Stimulated activated CD8-positive, alpha-beta memory T cell treated with anti-CD3 and anti-CD28 coated beads, Interleukin-7, amount 100 ng/mL, for 4 hours (primary cell): ENCODE measurements at places on chromosomes 1 and 21.

DNA sequence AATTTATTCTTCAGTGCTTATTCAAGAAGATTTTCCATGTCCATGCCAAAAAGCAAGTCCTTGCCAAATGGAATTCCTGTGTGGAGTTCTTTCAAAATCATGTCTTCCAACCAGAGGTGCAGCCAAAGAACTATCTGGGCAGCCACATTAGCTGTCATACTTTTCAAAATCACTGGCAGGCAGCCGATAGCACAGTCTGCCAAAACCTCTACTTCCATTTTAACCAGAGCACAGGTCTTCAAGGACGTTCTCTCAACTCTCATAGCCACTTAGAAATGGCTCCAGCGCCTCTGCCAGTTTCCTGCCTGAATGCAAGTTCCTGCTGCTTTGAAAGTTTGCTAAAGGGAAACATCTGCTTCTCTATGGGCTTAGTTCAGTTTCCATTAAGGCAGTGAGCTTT lies 975.7 kb upstream of the ADGRL4 start:
- DNase-seq: no peak

DNA sequence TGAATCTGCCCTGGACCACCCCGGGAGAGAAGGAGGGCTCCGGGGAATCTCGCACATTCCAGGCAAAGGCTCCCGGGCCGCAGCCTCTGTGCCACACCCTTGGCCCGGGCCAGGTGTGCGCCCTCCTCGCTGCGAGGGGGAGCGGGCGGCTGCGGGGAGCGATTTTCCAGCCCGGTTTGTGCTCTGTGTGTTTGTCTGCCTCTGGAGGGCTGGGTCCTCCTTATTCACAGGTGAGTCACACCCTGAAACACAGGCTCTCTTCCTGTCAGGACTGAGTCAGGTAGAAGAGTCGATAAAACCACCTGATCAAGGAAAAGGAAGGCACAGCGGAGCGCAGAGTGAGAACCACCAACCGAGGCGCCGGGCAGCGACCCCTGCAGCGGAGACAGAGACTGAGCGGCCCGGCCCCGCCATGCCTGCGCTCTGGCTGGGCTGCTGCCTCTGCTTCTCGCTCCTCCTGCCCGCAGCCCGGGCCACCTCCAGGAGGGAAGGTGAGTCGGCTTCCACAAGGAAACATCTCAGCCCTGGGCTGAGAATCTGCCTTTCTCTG lies at the start of gene LAMC2:
TSS of gene LAMC2 (plus strand) at position 324 of the 550 bp plus-strand sequence. CDS start at position 413, 89 bp downstream.
- no peak for DNase-seq

- DNase-seq: no peak
Observed at GRCh38 chr1:74496669-74497068, 15.7 kb downstream of the LRRC53 start.

GRCh38 chr1:162564762-162565218 lies 3.3 kb downstream of the UAP1 start:
- DNase-seq: no peak

GRCh38 chr1:74222701-74223100 lies 12.5 kb upstream of the TNNI3K start:
- no peak for DNase-seq

- DNase-seq: no peak
Observed at GRCh38 chr1:53460666-53461322, 1.6 kb downstream of the DMRTB1 start.

GRCh38 chr1:50570066-50570468 lies 146.8 kb upstream of the DMRTA2 start:
- DNase-seq: no peak

DNA sequence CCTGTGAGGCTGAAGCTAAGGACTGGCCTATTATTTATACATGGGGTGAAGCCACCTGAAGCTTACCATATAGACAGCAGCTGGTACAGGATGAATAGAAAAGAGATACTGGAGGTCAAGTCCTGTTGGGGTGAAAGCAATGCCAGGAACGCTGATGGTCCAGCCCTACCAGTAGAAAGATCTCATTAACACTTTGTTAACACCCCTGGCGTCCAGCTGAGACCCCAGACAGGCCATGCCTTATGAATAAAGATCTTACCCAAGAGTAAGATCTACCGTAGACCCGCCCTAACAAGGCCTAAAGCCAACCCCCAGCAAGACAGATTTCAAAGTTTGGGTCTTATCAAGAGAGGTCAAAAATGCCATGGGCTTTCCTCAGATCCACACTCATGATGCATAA lies 34.7 kb downstream of the ST3GAL3 start:
- no peak for DNase-seq

- DNase-seq: no peak
Observed at GRCh38 chr1:31787261-31787660, 23.1 kb upstream of the ADGRB2 start.

DNA sequence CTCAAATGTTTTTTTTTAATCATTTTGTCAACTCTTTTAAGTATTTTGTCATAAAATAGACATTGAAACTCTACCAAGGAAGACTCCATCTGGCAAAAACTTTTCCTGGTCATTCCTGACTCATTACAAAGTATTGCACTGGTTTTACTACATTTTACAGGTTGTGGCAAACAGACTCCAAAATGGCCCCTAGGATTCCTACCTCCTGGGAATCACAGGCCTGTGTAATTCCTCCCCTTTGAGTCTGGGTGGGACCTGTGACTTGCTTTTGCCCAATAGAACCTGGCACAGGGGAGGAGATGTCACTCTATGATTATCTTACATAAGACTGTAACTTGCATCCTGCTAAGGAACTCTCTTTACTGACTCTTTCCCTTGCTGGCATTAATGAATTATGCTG lies 123.6 kb upstream of the KCNJ6 start:
- no peak for DNase-seq

DNA sequence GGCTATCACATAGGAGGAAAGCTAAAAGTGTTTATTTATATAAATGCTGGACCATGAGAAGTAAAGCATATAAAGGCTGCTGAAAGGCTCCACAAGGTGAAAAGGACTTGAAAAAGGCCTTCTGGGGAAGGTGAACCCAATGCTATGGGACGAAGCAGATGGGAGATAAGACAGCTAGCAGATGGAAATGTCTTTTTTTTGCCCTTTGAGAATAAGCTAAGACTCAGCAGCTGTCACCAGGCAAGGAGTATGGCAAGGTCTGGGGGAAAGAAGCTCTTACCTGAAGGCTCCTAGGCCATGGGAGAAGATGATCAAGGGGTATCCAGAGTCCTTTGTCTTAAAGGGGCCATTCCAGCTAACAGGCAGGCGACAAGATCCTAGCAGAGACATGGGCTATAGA lies 9.9 kb downstream of the PAFAH2 start:
- no peak for DNase-seq

DNA sequence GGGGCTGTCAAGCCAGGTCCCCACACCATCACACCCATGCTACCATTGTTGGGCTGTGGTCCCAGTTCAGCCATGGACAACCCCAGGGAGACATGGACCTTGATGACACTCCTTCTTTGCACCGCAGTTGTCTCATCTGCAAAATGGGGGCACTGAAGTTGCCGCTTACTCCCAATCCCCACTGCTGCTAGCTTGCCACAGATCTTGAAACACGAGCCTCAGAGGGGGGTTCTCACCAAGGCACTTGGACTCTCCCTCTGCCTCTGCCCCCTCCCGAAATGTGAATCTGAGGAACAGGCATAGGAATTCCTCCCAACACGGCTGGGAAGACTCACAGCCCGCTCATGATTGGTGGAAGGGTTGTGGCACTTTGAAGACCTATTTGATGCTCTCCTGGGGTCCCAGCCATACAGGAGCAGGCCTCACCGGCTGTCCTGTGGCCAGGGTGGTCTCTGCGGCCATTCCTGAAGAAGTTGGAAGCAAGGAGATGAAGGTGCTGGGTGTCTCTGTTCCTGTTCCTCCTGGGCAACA lies 31.1 kb downstream of the RUNX3 start:
- no peak for DNase-seq
